ENCODE measurements at places on chromosomes 5 and 9.

DNA sequence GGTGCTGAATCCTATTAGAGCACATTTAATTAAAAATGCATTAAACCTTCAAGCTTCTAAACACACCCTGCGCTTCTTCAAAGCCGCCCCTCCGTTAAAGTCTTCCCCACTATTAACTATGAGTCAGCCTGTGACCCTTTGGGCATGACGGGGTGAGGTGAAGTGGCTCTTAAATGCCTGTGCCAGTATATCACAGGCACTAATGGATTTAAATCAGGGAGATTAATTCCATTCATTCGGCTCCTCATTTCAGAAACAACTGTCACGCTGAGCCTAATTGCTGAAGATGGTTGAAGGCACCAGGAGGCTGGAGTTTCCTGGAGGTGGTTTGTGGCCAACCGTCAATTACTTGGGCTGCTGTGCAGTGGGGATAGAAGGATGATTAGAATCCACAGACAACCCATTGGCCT is 192.6 kb upstream of the MSX2 start:
- peaks cover 16% of the 10 kb centered on the region for H3K4me1 ChIP-seq
- DNase-seq: no peak
- H3K4me3 ChIP-seq: no peak overlapping the region
- no peaks in the 10 kb centered on the region for H3K36me3 ChIP-seq
- no peaks in the 10 kb centered on the region for H3K27me3 ChIP-seq

DNA sequence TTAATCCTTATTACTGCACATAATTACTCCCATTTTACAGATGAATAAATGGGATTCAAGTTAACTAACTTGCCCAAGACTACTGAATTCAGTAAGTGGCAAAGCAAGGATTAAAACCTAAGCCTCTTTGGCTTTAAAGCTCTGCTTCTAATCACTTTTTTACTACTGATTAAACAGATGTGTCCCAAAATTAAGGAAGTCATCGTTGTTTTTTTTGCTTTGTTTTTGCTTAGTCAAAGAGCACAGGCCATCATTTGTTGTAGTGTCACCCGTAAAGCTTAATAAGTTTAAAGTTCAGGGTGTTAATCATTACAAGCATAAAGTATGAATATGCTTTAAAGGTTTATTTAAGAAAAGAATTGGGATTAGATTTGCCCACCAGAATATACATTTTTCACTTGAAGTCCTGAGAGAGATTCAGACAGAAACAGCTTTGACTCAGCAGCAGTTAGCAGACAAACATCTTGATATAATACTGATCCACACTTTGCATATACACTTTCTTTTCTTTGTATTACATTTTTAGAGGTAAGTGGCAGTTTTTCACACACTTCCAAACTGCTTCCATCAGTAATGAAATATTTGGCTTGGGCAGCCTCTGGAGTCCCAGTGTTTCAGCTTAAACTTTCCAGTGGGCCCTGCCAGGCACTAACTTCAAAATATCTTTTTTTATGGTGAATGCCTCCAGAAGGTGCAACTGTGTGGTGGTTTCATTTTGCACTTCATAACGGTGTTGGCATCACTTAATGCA is 52.7 kb downstream of the PIK3R1 start:
- H3K27me3 ChIP-seq: no peaks in the 10 kb centered on the region
- H3K4me1 ChIP-seq: peaks cover 96% of the 10 kb centered on the region
- no peak overlapping the region for H3K27ac ChIP-seq
- no peak for DNase-seq
- no peaks in the 10 kb centered on the region for H3K36me3 ChIP-seq

DNA sequence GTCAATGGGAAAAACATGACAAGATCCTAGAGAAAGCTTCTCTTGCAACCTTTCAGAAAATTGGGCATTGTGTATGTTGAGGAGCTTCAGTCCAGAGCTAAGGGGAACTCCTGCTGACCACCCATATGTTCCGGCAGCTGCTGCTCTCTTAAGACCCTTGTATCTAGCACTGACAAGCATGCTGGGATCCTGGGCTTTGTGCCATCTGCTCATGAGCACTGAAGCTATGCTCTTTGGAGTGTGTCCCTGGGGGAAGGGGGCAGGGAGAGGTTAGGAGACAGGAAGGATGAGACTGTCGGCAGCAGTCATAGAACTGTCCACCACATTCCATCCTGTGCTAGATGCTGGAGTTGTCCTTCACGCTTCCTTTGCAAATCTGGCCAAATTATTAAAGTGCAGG is 109.3 kb downstream of the JAKMIP2 start:
- no peaks in the 10 kb centered on the region for H3K27me3 ChIP-seq
- DNase-seq: no peak
- no peaks in the 10 kb centered on the region for H3K36me3 ChIP-seq
- no peak overlapping the region for H3K27ac ChIP-seq
- no peaks in the 10 kb centered on the region for H3K4me1 ChIP-seq

DNA sequence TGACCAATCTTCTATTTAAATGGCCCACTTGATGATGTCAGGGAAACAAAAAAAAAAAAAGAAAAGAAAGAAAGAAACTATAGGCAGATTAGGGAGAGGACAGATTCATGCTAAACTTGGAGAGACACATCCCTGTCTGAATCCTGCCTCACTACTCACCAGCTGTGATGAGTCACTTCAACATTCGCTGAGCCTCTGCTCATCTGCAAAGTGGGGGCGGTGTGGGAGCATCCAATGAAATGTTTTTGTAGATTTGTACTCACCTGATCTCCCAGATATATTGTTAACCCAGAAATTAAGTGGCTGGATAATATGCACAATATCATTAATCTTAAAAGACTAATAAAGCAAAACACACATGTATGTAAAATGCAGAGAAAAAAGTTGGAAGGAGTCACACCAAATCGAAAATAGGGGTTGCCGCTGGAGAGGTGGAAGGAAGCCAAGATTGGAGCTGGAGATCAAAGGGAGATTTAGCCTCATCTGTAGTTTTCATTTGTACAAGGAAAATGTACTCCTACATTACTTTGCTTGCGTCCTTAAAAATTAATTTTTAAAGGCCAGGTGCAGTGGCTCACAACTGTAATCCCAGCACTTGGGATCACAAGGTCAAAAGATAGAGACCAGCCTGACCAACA is 17.0 kb upstream of the ERGIC1 start:
- H3K27me3 ChIP-seq: no peaks in the 10 kb centered on the region
- no peak for DNase-seq

DNA sequence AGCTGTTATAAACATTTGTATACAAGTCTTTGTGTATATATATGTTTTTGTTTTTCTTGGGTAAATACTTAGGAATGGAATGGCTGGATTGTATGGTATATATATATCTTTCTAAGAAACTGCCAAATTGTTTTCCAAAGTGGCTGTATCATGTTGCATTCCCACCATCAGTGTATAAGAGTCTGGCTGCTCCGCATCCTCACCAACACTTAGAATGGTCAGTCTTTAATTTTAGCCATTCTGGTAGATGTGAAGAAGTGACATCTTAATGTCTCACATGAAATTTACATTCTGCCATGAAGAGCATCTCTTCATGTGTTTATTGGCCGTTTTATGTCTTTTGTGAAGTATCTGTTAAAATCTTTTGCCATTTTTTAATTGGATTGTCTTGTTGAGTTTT is 31.9 kb downstream of the GALNT10 start:
- no peaks in the 10 kb centered on the region for H3K27me3 ChIP-seq
- peaks cover 8% of the 10 kb centered on the region for H3K4me1 ChIP-seq
- DNase-seq: no peak
- no peak overlapping the region for H3K27ac ChIP-seq

DNA sequence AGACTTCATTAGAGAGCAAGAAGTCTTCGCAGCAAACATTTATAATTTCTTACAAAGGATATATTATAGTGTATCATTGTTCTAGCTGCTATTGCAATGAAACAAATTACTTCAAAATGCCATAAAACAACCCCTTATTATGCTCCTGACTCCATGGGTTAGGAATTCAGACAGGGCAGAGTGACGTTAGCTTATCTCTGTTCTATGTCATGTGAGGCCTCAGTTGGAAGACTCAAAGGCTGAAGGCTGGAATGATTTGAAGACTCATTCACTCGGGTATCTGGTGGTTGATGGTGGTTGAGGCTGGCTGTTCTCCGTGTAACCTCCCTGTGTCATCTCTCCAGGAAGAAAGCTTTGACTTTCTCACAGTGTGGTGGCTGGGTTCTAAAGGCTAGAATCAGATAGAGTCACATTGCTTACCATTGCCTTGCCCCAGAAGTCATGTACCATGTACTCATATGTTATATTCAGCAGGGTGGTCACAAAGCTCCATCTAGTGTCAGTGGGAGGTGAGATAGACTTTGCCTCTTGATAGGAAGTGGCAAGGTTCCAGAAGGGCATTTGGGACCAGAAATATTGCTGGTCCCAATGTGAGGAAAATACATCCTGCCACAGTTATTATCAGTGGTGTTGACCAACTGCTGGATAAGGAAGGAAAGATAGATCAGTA is 226.9 kb downstream of the TMEM38B start:
- H3K4me3 ChIP-seq: no peak overlapping the region
- no peaks in the 10 kb centered on the region for H3K4me1 ChIP-seq
- H3K36me3 ChIP-seq: no peaks in the 10 kb centered on the region
- H3K27me3 ChIP-seq: no peaks in the 10 kb centered on the region
- no peak for DNase-seq

DNA sequence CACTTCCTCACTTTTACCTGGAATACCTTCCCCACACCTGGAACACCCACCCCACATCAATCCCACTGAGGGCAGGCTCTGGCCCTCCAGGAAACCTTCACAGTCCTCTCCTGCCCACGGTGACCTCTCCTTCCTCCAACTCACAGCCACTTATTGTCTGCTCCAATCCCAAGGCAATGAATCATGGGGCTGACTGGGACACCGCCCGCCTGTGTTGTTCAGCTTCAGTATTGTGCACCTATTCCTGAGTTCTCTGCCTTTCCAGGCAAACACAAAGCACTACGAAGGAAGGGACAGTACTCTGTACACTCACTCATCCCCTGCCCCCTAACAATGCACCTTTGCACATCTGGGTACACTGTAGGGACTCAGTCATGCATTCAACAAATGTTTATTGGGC is 7.3 kb downstream of the PCDH1 start:
- H3K4me3 ChIP-seq: no peak overlapping the region
- H3K27ac ChIP-seq: peak overlapping the region; percentile 78
- H3K36me3 ChIP-seq: peaks cover 8% of the 10 kb centered on the region
- peak; percentile 68 for DNase-seq

DNA sequence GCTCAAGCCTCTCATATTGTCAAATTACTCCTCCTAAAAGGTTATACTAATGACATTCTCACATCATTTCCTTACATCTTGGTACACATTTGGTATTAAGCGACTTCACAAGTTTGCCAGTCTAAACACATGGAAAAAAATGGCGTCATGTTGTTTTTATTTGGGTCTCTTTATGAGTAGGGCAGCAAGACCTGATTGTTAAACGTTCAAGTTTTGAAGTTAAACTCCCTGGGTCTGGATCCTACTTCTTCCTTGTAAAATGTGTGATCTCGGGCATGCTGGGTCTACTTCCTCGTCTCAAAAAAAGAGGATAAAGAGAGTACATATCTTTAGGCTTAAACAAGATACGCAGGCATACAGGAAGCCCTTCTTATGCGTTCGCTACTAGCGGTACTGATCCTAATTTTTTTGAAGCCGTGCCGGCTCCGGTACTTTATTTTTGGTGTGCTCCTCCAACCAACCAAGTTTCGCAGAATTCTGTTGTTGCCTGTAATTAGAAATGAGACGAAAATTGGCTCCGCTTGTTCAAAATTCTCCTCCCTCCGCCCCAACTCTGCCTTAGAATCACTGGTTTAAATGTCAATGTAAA is 596 bp upstream of the CDC37L1 start:
- no peaks in the 10 kb centered on the region for H3K27me3 ChIP-seq
- peak overlapping the region; percentile 92 for H3K4me3 ChIP-seq
- peak overlapping the region; percentile 97 for H3K27ac ChIP-seq
- H3K36me3 ChIP-seq: no peaks in the 10 kb centered on the region
- no peak for DNase-seq
